ENCODE measurements at places on chromosomes 3 and 15. TPM values are rescaled to one million over a fixed set of nuclear protein-coding genes. Genes with fewer than 3 reads are reported as not detected.

CEP19 gene
- 1.5 TPM for total RNA-seq

C3orf22 gene
- total RNA-seq = not detected

IL17RD gene
- 6.1 TPM for total RNA-seq

- no peak for DNase-seq
Measured at GRCh38 chr3:124951511-124952281, 17.1 kb upstream of the MUC13 start.

DNA sequence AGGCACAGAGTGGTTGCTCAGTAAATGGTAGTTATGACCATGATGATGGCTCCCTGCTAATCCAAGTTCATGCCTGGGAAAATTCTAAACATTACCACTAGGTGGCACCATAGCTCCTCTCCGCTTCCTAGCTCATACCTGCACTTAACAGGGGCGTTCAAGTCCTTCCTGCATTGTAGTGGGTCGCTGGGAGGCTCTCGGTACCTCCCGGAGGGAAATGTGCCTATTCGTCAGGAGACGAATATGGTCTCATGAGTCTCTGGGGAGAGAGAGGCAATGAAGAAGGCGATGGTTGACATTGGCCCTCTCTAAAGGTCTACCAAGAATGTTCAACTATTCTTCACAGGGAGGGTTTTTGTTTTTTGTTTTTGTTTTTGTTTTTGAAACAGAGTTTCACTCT is 10.9 kb downstream of the MESP1 start:
- no peak for DNase-seq

GRCh38 chr15:86892774-86893449 is 813.2 kb downstream of the AGBL1 start:
- DNase-seq = no peak

- DNase-seq = no peak
Measured at GRCh38 chr15:55108858-55109518, 87.8 kb downstream of the RSL24D1 start.

DNA sequence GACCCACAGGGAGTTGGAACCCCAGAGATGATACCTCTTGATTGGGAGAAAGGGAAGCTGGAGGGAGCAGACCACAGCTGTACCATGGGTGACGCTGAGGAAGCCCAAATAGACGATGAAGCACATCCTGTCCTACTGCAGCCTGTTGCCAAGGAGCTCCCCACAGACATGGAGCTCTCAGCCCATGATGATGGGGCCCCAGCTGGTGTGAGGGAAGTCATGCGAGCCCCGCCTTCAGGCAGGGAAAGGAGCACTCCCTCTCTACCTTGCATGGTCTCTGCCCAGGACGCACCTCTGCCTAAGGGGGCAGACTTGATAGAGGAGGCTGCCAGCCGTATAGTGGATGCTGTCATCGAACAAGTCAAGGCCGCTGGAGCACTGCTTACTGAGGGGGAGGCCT is 201.1 kb downstream of the AKAP13 start:
- peak; percentile 94 for DNase-seq
